Subcutaneous preadipocyte (primary cell): ENCODE measurements at places on chromosomes 6 and 20. TPM values are rescaled to one million over a fixed set of nuclear protein-coding genes. Genes with fewer than 3 reads are reported as not detected.

Gene GFRAL
- total RNA-seq = not detected in 2 replicates

Gene NDUFAF4
- 11.4 and 14.3 TPM in 2 replicates for total RNA-seq

Gene POM121L2
- not detected in 2 replicates for total RNA-seq

Gene GRM1
- total RNA-seq = under 0.01 TPM in 2 replicates

Gene SRSF12
- total RNA-seq = under 0.01 and 0.37 TPM in 2 replicates

Gene ATAT1
- total RNA-seq = 3.3 and 4.1 TPM in 2 replicates

Gene RNF217
- 8.1 and 8.4 TPM in 2 replicates for total RNA-seq

Gene PCSK2
- not detected in 2 replicates for total RNA-seq

Gene CNPY3
- total RNA-seq = 18.4 and 19.7 TPM in 2 replicates

Gene ADGRF5
- 0.37 TPM in 1 of 2 replicates, not detected in the other for total RNA-seq

Gene EFHC1
- 21.9 and 24.6 TPM in 2 replicates for total RNA-seq
